ENCODE measurements at places on chromosomes 7 and 10.

- DNase-seq: no peak
These were observed 81.1 kb upstream of the ADO start for GRCh38 chr10:62723375-62723774.

DNA sequence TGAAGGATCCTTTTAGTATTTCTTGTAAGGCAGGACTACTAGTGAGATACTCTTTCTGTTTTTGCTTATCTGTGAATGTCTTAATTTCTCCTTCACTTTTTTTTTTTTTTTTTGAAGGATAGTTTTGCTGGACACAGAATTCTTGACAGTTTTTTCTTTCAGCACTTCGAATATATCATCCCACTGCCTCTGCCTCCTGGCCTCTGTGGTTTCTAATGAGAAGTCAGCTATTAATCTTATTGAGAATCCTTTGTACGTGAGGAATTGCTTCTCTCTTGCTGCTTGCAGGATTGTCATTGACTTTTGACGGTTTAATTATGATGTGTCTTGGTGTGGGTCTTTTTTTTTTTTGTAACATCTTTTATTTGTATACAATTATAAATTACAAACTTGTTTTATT is 12.6 kb upstream of the WAC start:
- no peak for DNase-seq

DNA sequence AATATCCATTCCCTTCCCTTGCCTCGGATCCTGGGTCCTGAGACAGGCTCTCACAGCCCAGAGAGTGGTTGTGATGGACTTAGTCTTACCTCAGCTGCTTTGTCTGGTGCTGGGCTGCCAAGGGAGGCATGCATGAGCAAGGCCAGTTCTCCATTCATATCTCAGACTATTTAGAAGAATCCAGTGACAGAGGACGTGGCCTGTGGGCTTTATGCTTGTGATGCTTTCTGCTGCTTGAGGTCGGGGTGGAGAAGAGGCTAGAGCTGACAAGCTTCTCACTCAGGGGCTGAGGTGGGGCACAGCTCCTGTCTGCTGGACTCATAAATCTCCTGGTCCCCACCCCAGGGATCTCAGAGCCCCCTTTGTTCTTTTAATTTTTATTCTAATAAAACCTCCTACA is 66.8 kb downstream of the DNAJC12 start:
- DNase-seq: no peak

DNA sequence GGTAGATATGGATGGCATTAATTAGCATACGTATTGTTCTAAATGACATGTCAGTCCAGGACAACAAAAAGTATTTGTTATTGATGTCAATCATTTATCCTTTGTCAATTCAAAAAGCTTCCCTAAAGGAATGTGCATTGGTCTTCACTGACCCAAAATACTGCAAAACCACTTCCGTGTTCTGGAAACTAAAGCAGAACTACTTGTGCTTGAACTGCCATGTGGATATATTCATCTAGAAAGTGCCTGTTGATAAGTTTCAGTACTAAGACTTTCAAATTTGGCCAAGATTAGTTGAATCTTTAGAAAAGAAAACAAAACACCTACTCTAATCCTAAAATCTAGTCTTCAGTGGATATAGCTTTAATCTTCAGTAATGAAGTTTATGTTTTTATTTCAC is 242.1 kb upstream of the PPP1R3A start:
- DNase-seq: no peak

GRCh38 chr7:38677981-38678697 is 47.0 kb upstream of the AMPH start:
- no peak for DNase-seq

DNA sequence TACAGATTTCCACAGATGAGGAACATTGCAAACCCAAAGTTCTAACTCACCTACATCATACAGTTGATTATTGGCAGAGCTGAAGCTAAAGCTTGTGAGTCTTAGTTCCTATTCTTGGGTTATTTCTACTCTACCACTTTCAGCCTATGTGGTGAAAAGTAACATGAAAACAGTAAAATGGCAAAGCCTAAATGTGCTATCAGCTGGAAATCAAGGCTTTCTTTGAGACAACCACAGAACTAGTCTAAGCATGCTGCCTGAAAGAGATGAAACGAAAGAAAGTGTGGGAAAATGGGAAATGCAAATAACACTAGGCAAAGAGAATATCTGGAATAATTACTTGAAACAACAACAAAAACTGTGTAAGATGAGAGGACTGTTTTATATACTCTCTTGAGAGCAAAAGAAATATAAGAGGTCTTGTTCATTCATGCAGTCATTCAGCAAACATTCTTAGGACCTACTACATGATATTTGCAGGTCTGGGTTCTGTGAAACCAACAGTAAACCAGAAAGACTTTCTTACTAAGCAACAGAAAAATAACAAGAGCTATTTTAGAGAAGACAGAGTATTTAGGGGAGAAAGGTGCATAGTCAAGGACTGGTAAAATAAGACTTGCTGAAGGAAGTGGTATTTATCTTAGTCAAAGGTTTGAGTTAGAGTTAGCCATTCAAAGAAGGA is 437.1 kb downstream of the HTR7 start:
- DNase-seq: peak; percentile 34

GRCh38 chr10:15863733-15864132 is 3.4 kb upstream of the MINDY3 start:
- no peak for DNase-seq

DNA sequence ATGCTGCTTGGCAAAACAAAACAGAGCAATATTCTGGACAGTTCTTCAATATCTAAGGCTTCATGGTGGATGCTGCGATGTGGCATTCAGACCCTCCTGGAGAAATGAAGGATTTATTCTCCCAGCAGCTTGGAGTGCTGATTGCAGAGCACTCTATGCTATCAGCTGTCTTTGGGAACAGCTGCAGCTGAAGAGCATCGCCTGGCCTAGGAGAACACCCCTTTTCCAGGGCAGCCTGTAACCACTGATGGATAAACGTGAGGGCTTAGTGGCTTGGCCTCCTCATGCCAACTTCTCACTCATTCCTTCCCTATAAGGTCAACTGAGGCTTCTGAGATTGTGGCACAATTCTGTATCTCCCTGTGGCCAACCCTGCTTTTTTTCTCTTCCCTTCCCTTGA is 638.1 kb upstream of the CNTNAP2 start:
- no peak for DNase-seq

DNA sequence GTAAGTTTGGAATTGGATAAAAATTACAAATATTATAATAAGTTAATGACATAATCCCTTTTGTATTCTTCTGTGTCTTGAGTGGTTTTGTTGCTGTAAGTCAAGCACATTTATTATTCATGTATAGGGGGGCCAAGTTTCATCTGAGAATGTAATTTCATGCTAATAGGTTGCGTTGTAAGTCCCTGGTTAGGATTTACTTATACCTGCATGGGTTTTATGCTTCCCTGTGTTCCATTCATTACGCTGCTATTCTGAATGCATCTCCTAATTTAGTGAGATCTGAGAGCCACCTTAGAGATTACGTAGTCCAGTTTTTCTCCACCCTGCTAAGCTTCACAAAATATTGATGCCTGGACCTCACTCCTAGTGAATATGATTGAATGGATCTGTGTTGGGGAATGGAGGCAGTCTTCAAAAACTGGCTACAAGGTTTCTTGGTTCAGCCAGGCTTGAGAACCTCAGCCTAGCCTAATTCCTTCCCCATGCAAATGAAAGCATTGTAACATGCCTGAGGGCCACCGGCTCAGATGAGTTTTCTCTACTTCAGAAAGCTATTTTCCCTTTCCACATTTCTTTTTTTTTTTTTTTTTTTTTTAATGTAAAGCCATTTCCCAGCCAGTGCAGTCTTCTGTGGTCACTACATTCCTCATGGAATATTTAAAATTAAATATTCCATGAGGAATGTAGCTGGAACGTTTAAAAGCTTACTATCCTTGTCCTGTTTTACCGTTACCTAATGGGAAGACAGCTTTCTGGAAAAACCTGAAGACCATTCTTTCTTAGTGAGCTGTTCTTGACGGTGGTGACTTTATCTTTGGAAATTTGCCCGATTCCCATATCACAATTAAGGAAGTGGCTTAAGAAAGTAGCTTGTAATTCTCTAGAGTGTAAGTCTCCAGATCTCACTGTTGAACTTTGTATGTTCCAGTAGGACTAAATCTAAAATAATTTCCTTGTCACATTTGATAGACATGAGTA is 16.0 kb downstream of the PAPSS2 start:
- peak; percentile 29 for DNase-seq

DNA sequence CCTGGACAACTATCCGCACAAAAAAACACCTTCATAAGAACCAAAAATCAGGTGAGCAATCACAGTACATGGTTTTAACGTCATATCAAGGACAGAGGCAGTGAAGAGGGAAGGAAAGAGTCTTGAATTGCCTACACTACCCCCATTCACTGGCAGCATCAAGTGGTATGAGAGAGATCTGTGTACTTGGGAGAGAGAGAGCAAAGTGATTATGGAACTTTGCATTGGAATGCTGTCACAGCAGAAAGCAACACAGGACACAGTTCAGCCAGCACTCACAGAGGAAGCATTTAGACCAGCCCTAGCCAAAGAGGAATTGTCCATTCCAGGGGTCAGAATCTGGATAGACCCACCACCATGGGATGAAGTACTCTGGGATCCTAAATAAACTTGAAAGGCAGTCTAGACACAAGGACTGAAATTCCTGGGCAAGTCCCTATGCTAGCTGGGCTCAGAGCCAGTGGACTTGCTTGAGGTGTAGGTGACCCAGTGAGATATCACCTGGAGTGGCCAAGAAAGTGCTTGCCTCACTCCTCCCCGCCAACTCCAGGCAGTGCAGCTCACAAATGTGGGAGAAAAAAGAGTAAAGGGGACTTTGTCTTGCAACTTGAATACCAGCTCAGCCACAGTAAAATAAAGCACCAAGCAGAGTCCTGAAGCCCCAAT is 30.5 kb upstream of the SFTPD start:
- DNase-seq: no peak

GRCh38 chr7:85480666-85481065 is 293.8 kb upstream of the SEMA3D start:
- no peak for DNase-seq

GRCh38 chr10:12922117-12922900 is 79.2 kb downstream of the CCDC3 start:
- DNase-seq: no peak

DNA sequence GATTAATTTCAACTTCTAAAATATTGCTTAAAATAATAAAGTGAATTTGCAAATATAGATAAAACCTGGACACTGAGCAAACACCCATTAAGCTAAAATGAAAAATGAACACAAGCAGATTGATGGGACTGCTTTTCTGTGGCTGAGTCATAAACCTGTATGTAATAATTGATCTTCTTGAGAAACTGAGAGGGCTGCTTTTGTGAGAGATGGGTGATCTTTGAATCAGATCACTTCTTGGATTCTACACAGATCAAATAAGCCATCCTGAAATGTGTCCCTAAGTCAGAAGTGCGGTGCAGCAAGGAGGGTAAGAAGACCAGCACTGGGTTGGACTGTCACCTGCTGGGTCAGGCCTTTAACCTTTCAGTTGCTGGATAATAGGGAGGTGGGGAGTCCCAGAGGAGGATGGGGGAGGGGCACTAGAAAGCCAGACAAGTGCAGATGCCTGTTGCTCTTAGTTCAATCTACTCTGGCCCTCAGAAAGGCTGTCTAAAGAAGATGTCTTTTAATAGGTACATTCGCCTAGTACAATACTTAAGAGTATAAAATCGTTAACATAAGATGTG is 178.2 kb upstream of the NAMPT start:
- DNase-seq: no peak

GRCh38 chr10:11046776-11047160 is 29.1 kb downstream of the CELF2 start:
- no peak for DNase-seq

- DNase-seq: no peak
These were observed 27.4 kb downstream of the UCMA start for GRCh38 chr10:13206546-13207443.

GRCh38 chr10:80322711-80323110 is 33.3 kb upstream of the MAT1A start:
- DNase-seq: no peak

GRCh38 chr7:82623812-82624211 is 180.2 kb upstream of the CACNA2D1 start:
- no peak for DNase-seq

- no peak for DNase-seq
These were observed 356.8 kb downstream of the PLXDC2 start for GRCh38 chr10:20173046-20173445.

All from epithelial cell of prostate (primary cell).